ENCODE measurements at places on chromosomes 2 and 18.

GRCh38 chr2:190062601-190063000 lies at the start of gene MSTN:
Gene MSTN (minus strand): TSS chr2:190062729. CDS start chr2:190062596, 133 bp downstream.
- no peak for DNase-seq

DNA sequence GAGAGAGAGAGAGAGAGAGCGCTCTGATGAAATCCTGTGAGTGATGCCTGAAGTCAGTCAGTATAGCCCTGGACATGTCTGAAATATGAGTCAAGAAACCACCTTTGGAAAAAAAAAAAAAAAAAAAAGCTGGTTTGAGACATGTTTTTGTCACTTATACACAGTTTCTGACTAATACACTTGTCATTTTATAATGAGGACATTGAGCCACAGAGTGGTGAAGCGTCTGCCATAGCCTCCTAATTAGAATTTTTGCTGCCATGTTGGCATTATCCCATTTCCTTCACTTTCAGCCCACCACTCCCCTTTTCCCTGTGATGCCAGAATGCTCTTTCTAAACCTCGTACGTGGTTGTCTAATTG lies 15.7 kb upstream of the MYO3B start:
- DNase-seq = no peak

- no peak for DNase-seq
Measured at GRCh38 chr18:73987247-73987980, 160.2 kb downstream of the FBXO15 start.

GRCh38 chr18:22515250-22515649 lies 97.5 kb upstream of the CTAGE1 start:
- no peak for DNase-seq

- no peak for DNase-seq
Measured at GRCh38 chr18:69588301-69588700, 187.6 kb downstream of the DOK6 start.

- DNase-seq = no peak
Measured at GRCh38 chr18:48098538-48098937, 168.1 kb upstream of the SMAD2 start.

GRCh38 chr2:9665898-9666297 lies 35.1 kb upstream of the YWHAQ start:
- no peak for DNase-seq

DNA sequence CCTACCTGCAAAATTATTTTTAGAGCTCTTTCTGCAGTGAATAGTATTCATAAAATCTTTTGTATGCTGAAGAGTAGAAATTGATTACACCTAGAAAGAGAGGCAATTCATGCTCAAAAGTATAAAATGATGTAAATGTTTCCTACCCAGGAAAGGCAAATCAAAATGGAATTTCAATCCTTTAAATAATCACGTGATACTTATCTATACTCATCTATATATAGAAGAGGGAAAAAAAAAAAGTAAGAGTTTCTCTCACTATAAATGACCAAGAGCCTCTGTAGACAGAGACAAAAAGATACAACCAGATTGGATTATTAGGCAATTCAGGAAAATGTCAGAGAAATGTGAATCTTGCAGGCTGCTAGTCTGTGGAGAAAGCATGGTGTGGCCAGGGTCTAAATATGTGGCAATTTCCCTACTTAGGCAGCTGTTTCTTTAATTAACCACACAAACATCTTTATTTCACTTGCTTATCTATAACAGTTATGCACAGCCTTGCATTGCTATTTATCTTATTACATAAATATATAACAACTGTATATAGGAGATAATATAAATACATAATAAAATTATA lies 39.5 kb downstream of the METTL8 start:
- DNase-seq = no peak

GRCh38 chr2:146879882-146880281 lies 964.9 kb upstream of the ACVR2A start:
- no peak for DNase-seq

DNA sequence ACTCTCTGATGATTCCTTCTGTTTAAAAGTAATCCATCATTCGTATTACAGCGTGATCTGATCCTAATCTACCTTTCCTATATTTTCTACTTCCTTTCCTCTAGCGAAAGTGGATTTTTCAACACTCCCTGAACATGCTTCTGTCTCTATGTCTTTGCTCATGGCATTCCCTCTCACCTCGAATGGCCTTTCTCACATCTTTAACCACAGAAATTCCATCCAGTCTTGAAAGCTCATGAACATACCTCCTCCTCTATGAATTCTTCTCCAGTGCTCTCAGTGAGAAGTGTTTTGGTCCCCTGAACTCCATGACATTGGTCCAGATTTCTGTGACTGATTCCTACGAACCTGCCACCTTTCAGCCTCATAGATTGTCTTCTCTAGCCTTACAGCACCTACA lies 323.2 kb downstream of the RAD51AP2 start:
- no peak for DNase-seq

DNA sequence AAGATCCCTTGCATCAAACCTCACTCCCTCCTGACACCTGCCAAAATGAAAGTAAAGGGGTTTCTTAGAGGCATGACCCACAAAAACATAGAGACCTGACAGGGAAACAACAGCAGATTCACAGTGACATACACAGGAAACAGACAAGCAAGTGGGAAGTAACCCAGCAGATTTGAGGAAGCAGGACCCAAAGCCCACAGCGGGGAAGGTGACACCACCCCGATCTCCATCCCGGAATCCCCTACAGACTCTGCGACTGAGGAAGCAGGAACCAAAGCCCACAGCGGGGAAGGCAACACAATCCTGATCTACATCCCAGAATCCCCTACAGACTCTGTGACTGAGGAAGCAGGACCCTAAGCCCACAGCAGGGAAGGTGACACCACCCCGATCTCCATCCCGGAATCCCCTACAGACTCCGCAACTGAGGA lies 21.6 kb downstream of the CIB4 start:
- DNase-seq = no peak

Measured in T-helper 1 cell (primary cell).